ENCODE measurements at places on chromosomes 3 and 15.

DNA sequence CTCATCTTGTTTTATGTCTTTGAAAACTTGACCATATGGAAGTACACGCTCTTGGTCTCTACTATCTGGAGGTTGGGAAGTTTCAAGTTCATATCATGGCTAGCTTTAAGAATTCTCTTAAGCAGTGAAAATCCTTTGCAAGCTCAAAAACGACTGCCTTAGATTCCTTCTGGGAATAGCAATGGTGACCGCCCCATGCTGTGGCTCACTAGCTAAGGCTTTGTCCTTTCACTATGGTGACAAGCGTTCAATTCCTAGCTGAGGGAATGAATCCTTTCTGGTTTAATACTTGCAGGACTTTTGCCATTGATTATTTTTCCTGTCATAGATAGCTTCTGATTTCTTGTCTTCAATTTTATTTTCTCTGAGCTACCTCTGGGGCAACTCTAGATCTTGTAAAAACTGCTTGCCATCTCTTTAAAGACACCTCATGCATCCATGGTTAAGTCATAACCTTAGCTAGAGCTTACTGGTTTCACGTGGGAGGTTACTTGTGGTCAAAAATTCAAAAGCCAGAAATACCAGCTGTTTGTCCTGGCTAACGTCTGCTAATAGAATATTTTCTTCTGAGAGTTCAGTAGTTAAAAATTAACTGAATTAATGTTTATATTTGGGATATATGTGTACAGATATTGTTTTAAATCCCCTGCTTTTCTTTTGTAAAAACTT lies 673.4 kb upstream of the CBLB start:
- no peak for DNase-seq

- DNase-seq: peak; percentile 49
These were observed 9.6 kb upstream of the LRRFIP2 start for GRCh38 chr3:37183976-37184375.

DNA sequence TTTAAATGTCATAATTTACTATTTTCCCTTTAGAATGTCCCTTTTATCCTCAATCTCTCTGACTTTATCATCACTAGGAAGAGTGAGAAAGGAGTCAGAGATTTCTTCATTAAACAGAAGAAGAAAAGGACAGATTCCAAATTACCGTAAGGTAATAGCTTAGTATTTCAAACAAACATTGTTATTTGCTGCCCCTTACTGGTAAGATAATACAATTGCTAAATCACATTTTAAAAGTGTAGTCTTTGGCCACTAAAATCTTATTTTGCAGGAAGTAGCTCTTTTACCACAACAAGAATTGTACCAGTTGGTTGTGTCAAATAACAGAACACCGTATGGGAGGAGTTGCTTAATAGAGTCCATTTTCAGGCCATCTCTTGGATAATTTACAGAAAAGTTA lies 53.7 kb downstream of the CGGBP1 start:
- DNase-seq: no peak

GRCh38 chr3:191997579-191998268 lies 536.8 kb downstream of the PYDC2 start:
- no peak for DNase-seq

- DNase-seq: no peak
These were observed 28.5 kb downstream of the BTLA start for GRCh38 chr3:112470788-112471187.

DNA sequence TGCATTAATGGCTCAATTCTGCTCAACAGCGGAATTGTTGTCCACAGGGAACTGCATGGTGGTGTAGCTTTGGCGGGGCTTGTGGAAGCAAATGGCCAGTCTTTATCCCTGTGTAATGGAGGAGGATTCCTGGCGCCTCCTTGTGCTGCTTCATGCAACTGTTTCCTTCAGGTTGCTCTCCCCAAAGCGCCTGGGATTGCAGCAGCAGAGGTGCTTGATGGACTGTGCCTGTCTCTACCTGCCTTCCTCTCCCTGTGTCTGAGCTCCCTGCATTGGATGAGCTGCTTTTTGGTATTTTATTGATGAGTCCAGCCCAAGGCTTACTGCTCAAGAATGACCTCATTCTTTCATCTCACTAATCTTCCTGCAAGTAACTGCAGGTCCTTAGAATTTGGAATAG lies 72.9 kb upstream of the NDN start:
- DNase-seq: no peak

DNA sequence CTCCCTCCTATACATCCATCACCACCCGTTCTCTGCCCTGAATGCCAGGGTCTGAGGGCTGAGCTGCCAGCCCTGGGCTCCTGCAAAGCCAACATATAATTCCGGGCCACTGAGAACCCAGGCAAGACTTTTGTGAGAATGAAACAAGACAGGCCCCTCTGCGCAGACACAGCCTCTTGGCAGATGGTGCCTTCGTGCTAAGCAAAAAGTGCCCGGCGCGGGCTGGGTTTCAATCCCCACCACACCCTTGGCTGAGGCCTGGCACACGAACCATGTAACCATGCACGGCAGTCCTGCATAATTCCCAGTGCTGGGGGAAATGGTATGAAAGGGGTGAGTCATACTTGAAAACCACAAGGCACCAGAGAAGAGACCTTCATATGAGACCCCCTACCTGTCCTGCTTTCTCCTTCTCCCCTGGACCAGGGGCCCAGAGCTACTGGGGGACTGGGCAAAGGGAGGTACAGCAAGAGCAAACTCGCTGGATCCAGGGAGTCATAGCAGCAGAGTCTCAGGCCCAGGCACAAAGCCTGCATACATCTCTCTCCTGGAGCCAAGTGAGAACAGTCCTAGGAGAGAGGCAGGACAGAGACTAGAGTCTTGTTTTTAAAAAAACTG lies 26.1 kb upstream of the LOXL1 start:
- DNase-seq: no peak

DNA sequence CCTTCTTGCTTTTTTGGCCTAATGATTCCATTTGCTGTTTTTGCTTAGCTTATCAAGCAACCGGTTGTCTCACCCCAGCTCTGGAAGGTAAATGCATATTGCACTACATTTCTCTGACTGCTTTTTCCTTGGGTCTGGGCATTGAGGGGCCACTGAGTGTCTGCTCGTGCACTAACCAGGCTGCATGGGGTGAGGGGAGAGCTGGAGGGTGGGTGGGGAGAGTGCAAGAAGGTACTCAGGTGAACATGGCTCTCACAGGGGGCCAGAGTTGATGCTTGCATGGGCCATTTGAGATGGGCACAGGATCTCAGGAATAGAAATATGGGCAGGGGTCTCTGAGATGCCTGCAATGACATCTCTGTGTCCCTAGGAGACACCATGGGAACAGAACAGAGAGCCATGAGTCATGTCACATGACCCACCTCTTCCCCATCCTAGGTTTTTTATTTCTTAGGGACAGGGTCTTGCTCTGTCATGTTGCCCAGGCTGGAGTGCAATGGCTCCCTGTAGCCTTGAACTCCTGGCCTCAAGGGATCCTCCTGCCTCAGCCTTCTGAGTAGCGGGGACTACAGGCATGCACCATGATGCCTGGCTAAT lies 6.2 kb downstream of the ALPK3 start:
- DNase-seq: no peak

DNA sequence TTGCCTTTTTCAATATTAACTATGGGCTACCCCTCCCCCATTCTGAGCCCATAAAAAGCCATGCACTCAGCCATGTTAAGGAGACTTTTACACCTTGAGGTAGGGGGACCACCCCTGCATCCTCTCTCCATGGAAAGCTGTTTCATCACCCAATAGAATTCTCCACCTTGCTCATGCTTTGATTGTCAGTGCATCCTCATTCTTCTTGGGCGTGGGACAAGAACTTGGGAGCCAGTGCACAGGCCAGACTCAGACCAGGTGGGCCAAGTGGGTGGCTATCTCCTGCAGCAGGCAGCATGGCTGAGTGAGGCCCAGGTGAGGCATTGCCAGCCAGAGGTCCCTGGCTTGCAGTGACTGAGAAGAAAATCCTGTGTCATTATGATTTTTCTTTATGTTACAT lies 357.4 kb upstream of the CDIN1 start:
- no peak for DNase-seq

- DNase-seq: no peak
These were observed 518 bp downstream of the OXSR1 start for GRCh38 chr3:38165722-38166387.

DNA sequence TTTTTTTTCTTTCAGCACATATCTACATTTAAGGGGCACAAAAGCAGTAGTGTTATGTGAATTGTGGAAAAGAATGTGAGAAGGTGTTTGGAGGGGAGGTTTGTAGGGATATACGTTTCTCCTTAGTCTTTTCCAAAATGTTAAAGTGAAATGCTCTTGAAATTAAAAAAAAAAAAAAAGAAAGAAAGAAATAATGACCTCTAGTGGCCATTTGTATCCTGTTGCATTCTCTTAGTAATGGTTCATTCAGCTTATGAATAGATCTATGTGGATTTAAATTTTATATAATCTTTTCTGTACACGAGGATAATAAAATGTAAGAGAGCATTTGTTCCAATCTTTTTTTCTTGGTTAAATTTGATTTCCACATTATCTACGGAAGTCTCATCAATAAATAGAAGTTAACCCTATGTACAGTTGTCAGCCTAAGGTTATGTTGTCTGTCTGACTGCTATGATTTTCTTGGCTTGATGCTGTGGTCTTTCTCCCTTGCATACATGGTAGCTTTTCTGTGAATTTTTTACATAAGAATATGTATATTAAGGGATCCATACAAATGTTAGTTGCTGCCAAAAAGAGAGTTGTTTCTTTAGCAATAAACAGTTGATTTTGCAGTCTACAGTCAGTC lies 1.7 kb downstream of the P2RY13 start:
- no peak for DNase-seq

- DNase-seq: no peak
These were observed 86.0 kb upstream of the GALNT15 start for GRCh38 chr3:16088496-16088895.

GRCh38 chr15:35215093-35215492 lies 130.0 kb upstream of the NANOGP8 start:
- no peak for DNase-seq

- no peak for DNase-seq
These were observed 11.2 kb upstream of the CXCR6 start for GRCh38 chr3:45932112-45932511.

DNA sequence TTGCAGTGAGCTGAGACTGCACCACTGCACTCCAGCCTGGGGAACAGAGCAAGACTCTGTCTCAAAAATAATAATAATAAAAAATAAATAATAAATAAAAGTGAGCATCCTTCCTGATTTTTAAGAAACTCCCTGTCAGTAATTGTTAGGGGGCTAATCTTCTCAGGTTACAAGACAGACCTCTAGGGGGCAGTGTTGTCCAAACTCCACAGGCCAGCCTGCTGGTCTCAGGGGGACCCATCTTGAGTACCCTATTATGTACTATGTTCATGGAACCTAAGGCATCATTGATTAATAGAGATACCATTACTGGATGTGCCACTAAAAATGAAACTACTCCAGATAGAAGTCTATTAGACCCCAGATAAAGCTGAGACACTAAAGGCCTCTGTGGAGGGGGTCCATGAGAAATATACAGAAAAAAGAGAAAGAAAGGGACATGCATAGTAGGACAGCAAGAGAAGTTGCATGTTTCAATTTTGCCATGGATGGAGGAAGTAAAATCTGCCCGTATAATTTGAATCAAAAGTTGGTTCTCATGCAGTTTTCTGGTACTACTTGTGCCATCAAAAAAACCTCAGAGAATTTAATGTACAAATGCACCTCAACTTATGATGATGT lies 85.5 kb upstream of the CDV3 start:
- DNase-seq: no peak

- DNase-seq: no peak
These were observed 1.7 kb downstream of the LTK start for GRCh38 chr15:41511899-41512369.

- DNase-seq: no peak
These were observed 100.3 kb upstream of the LIPC start for GRCh38 chr15:58331560-58331912.

GRCh38 chr3:23836536-23837230 lies 30.9 kb downstream of the UBE2E1 start:
- no peak for DNase-seq

- no peak for DNase-seq
These were observed 18.5 kb upstream of the C3orf62 start for GRCh38 chr3:49295489-49296058.

GRCh38 chr15:35289024-35289617 lies 204.0 kb upstream of the NANOGP8 start:
- no peak for DNase-seq

- DNase-seq: no peak
These were observed 340.1 kb downstream of the RORA start for GRCh38 chr15:60889006-60889405.

DNA sequence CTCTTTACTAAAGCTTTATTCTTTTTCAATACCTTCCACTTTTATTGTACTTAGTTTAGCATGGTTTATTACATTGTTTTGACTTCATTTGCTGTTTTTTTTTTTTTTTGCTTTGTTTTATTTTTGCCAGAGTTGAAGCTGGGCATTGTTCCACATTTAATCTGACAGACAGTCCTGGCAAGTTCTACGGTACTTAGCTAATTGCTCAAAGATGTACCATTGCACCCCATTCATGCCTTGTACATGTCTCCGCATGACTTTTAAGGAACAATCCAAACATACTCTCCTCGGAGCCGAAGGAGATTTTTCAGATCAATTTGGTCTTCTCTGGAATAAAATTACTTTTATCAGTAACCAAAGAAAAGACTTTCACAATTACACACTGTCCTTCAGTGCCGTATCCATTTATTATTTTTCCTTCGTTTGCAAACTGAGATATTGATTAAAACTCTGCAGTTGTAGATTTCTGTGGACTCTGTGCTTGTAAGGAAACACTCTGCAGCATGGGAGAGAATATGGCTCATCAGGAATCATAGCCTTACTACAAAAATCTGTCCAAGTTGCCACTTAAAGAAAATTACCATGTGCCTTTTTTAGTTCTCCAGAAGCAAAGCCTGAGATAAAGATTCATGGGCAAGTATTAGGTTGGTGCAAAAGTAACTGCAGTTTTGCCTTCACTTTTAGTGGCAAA lies 952.0 kb downstream of the AGBL1 start:
- DNase-seq: no peak

GRCh38 chr3:15223685-15224572 lies 17.9 kb downstream of the CAPN7 start:
- DNase-seq: no peak

DNA sequence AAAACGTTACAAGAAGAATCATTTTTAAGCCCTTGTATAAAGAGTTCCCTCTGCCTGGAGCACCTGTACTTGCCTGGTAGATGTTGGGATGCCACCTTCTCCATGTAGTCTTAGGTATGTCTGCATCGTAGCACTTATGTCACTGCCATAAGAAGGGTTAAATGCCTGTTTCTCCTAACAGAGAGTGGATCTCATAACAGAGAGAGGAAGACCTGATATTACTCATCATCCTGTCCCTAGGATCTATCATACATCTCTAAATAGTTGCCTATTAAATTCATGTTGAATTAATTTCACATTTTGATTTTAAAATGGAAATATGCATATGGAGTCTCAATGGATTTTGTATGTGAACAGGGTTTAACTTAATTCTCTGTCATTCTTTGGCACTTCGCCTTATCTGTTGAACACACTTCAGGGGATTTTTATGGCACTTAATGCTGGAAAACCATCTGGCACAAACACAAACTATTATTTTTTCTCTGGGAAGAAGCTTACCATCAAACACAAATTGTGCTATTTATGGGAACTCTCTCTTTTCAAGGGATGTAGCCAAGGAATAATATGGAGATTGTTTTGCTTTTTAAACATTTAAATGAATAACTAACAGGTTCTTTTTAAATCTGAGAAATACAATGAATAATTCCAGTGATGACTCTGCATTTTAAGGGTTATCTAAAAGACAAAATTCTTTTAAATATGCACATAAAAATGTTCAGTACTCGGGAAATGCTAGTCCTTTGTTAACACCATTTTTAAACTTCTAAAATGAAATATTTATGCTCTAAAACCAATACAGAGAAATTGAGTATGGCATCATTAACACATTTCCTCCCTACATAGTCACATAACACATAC lies 230.7 kb downstream of the ZNF385D start:
- no peak for DNase-seq

Measured in anterior cingulate cortex (tissue), 58 donors.